Myocyte (in vitro differentiated cells): ENCODE measurements at places on chromosomes 6 and 20. TPM values are rescaled to one million over a fixed set of nuclear protein-coding genes. Genes with fewer than 3 reads are reported as not detected.
A peak's percentile ranks its signal among the peaks of the same experiment; 100 is the strongest.

RALGAPA2 gene
- total RNA-seq: 11.9 and 13.9 TPM in 2 replicates

DEFB124 gene
- not detected in 2 replicates for total RNA-seq

CLPSL1 gene
- not detected in 2 replicates for total RNA-seq

ADTRP gene
- 0.26 and 1.2 TPM in 2 replicates for total RNA-seq

POPDC3 gene
- total RNA-seq: 98.0 and 129 TPM in 2 replicates

CNBD2 gene
- 2.8 and 3.4 TPM in 2 replicates for total RNA-seq

DZANK1 gene
- total RNA-seq: 0.32 and 1.1 TPM in 2 replicates

DNA sequence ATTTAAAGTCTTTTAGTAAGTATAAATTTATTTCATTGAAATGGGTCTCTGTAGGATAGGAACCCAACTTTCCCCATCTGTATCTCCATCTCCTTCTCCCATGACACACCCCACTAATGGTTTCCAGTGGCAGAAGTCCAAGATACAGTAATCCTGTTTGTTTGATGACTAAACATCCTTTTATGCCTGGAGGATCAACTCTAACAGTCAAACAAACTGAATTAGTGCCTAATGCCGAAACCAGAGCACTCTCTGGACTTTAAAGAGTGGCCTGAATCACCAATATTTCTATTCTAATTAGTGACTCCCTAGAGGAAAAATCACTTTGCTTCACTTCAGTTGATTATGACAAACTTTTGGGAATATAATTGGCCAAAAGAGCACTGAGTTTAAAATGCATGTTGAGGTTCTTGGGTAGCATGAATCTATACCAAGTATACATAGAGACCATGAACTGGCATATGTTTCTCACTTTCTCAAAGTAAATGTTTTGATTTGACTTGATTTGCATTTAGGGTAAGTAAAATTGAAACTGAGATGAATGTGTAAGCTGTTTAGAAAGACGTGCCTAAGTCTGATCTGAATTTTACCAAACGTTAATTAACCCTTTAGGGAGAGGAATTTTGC, 776.4 kb upstream of the NRSN1 start:
- DNase-seq: peak; percentile 60

DNA sequence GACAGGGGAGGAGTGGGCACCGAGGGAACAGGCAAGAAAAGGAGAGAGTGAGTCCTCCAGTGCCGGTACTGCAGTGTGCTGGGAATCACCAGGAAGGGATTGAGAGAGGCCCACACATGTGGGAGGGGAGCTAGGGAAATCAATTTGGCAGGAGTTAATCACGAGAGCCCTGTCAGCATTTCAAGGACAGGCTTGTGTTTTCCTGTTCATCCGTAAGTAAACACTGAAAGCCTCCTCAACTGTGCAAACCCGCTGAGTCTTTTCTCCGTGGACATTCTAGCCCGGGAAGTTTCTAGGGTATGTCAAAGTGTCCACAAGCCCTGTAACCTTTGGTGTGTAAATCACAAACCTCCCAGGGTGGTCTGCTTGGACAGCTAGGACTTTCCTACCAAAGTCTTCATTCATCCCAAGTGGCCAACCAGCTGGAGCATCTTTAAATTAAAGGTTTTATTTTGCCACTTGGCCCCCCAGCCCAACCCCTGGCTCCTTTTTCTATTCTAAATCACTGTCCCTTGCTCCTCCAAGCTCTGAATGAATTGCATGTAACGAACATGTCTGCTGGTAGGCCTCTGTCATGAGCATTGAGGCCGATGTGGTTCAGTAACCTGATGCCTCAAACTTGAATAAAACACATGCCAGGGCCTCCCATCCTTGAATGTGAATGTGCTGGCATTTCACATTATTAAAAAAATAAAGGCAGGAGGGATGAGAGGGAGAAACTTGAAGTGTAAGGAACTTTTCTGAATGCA, 149.1 kb downstream of the ZNF217 start:
- no peak for DNase-seq

DNA sequence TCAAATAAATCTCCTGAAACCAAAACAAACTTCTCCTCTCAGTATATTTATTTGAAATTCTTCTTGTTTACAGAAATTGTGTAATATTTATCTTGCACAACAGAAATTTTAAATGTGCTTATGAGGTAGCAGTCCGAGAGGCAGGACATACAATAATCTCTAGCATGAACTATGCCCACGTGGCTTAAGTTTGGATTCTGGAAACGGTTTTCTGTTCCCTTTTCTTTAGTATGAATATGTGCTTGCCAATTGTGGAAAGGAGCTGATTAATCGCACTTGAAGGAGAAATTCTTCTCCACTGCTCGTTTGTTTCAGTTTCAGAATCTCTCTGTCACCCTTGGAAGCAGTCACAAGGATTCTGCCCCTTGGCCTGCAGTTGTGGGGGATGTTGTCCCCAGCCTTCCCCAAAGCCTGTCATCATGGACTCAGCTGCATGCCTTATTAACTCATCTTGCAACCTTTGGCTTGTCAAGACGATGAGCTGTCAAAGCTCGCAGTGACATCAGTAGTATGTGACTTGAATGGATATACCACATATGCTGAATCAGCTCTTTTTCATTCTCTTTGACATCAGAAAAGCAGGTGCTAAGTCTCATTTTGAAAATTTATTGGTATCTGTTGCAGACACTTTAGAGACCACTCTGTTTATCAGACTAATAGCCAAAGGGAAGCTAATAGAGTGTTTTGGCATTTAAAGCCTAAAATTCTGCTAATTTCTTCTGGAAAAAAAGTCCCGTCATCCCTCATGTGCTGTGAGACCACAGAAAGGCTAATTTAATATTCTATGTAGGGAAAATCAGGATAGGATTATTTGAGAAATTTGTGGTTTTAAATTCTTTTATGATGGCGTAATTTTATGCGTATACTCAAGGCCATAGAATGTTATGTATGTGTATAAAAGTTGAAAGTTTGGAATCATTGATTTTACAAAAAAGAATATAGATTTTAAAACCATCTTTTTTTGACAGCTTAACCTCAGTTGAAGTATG, 186.8 kb downstream of the ARID1B start:
- DNase-seq: peak; percentile 53

DNA sequence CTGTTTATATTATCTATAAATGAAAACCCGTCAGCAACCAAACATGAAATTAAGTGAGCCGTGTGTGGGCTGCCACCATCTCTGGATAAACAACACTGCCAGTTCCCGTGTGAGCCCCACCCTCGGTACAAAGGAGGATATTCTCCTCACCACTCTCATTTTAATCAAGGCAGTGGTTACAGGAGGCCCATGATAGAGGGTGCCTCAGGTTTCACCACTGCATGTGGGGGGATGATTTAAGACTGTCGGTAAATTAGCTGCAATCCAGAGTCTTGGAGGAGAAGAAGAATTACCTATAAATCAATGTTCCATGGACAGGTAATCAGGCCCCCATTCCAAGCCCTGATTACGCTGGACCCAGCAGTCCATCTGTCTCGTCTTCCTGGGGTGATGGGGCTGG, 361.6 kb upstream of the SULF2 start:
- no peak for DNase-seq

DNA sequence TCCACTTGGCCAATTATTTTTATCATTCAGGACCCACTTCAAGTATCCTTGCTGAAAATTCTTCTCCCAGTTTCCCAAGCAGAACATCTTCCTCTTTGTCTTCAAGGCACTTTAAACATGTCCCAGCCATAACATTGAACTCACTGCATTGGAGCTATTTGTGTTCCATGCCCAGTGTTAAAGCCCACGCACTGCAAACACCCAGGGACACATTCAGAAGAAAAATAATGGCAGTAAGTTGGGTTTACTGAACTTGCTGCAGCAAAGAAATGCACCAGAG, 1.6 kb upstream of the APMAP start:
- no peak for DNase-seq

DNA sequence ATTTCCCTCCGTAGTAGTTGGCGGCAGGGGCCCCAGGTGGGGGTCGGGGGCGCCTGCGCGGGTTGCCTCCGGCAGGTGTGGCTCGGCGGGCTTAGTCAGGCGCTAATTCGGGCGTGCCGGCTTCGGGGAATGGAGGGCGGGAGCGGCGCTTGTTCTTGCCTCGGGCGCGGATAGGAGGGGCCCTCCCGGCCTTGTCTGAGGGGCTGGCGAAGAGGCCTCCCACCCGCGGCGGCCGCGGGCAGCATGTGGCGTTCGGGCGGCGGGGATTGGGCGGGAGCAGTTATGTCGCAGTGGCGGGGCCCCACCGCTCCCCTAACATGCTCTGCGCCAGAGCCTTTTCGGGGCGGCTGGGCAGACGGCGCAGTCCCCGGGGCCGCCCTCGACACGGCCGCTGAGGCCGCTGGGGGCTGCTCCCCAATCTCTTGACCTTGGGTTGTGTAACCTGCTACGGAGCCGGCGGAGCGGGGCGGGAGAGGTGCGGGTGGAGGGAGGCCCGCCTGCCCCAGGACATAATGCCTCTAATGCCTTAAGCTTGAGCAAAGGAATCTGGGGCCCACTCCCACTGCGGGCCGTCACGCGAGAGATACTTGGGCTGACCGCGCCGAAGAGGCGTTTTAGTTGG, 1.1 kb downstream of the AMD1 start:
- DNase-seq: peak; percentile 72

DNA sequence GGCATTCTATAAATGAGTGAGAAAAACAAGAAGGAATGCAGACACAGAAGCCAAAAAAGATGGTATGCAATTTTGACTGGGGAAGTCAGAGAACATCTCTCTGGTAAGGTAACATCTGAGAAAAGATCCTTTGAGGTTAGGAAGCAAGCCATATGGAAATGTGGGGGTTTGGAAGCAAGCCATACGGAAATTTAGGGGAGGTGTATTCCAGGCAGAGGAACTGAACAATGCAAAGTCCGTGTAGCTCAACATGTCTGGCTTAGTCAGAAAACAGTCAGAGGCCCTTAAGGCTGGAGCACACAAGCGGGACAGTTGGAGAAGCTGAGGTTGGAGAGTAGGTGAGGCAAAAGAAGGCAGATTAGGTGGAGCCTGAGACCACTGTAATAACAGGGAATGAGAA, 35.3 kb downstream of the RALGAPA2 start:
- DNase-seq: no peak

DNA sequence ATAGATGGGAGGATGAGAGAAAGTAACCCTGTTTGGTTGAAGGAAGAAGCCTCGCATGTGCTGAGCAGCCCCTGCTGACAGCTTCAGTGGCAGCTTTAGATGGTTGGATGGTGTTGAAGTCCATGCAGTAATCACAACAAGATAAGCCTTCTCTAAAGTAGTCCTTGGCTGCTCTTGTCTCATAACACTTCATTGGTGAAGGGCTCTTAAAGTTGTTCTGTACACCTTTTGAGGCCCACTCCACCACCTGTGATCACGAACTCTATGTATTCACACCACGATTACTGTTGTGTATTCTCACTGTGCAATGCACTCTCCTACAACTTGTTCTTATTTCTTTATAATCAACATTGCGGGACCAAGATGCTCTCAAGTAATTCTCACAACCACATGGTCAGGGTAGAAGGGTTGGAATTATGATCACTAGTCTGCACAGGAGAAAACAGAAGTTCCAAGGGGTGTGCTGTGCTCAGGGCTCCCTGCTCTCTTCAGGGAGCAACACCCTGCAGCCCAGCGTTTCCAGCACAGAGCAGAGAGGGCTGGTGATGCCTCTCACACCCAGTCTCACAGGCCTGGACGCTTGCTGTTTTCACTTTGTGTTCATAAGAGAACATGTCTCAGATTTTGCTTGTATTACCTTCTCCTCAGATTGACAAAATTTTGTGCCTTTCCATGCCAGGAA, 294.4 kb downstream of the SMOC2 start:
- DNase-seq: no peak

DNA sequence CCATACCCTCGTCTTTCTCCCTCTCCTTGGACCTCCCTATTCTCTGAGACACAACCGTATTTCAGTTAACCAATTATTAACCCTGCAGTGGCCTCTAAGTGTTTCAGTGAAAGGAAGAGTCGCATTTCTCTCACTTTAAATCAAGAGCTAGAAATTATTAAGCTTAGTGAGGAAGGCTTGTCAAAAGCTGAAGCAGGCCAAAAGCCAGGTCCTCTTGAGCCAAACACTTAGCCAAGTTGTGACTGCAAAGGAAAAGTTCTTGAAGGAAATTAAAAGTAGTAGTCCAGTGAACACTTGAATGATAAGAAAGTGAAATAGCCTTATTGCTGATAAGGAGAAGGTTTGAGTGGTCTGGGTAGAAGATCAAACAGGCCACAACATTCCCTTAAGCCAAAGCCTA, 58.3 kb downstream of the SNX9 start:
- no peak for DNase-seq

GRCh38 chr20:48421547-48421946, 406.3 kb downstream of the PREX1 start:
- DNase-seq: peak; percentile 2

- no peak for DNase-seq
Observed at GRCh38 chr6:16254535-16254934, 16.1 kb downstream of the GMPR start.

DNA sequence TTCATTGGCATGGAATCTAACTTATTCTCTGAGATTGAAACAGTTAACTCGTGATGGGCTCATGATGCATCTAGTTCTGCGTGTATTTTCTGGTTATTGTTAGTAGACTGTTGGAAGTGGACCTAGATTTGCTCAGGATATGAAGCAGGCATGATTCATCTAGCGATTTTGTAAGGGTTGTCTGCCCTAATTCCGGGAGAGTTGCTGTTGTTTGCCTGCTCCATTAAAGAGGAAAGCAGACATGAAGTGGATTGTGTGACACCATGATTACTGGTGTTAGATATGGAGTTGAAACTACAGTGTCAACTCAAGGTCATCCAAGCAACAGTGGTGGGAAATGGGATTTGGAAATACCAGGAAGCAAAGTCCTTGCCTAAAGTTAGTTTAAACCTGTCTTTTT, 41.0 kb downstream of the SOX4 start:
- peak; percentile 47 for DNase-seq

DNA sequence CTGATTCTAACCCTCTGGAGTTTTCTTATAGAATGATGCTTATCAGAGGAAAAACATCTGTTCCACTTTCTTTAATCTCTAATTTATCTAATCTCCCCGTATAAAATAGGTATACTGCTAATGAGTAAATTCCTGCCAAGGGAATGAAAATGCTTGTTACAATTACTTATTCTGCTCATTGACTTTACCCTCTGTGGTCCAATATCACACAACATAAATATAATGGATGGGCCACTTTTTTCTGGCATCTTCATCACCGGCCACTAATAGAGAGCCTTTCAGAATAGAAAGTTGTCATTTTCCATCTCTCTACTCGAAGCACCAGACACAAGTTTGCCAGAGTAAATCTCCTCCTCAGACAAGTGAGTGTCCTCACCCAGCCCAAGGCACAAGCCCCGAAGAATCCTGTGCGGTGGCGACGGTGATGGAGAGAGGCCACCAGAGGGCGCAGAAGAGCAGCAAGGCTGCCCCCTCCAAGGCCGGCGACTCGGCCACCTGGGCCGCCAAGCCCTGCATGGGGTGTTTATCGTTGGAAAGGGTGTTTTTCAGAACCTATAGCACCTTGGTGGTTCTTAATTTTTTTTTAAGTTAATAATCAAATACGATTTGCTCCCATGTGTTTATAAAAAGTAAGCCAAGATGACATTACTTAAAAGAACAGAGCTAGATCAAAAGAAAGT, 212.9 kb upstream of the ARID1B start:
- DNase-seq: peak; percentile 69
